ENCODE measurements at places on chromosomes 1 and 21.

GRCh38 chr1:82343381-82343780 is 542.6 kb downstream of the ADGRL2 start:
- no peak for DNase-seq

DNA sequence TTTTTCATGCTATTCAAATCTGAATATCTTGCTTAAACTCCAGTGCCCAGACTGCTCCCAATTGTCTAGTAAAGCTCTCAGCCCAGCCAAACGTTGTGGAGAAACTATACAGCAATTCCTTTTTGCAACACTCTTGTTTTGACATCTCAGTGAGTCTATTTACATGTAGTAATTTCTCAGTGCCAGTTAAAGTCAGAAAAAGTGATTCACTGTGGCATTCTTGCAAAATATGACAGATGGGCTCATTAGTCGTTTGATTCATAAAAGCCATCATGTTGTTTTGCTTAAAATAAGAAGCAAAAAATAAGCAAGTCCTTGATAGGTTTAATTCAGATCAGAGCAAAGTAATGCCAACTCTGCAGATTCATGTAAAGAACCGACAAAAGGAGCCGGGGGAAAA is 20.7 kb upstream of the TMPRSS15 start:
- no peak for DNase-seq

DNA sequence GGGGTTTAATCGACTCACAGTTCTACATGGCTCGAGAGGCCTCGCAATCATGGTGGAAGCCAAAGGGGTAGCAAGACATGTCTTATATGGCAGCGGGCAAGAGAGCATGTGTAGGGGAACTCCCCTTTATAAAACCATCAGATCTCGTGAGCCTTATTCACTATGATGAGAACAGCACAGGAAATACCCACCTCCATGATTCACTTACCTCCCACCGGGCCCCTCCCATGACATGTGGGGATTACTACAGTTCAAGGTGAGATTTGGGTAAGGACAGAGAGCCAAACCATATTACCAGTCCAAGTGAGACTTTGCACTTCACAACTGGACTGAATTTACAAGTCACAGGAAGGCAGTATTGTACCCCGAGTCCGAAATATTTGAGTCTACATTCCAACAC is 73.9 kb upstream of the ANGPTL1 start:
- DNase-seq: no peak

DNA sequence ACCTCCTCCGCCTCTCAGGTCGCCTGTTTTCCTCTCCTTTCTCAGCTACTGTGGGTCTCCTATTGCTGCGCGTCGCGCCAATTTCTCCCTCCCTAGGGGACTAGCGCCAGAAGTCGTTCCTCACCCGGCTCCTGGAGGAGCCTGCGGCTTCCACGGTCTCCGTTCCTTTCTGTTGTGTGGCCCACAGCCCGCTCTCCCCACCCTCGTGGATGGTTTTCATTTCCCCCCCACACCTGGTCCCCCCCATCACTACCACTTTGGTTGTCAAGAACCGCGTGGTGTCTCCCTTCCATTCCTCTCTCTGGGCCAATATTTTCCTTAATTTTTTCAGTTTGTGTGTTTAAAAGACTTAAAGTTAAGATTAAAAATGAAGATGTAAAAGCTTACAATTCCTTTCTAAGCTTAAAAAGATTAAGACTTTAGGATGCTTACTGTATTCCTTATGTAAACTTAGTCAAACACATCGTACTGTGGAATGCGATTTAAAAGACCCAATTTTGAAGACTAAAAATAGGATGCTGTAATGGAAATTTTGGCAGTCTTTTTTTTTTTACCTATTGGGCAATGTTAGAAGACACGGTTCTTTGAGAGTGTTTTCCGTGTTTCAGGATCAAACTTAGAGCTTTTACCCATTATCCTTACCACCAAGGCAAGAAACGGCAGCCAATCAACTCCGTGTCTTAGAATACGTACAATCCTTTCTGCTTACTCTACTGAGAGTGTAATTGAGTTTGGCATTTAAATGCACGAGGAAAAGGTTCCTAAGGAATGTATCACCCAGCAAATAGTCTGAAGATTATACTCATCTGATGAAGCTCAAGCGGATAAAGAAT is 773 bp downstream of the CNST start:
- peak; percentile 22 for DNase-seq

DNA sequence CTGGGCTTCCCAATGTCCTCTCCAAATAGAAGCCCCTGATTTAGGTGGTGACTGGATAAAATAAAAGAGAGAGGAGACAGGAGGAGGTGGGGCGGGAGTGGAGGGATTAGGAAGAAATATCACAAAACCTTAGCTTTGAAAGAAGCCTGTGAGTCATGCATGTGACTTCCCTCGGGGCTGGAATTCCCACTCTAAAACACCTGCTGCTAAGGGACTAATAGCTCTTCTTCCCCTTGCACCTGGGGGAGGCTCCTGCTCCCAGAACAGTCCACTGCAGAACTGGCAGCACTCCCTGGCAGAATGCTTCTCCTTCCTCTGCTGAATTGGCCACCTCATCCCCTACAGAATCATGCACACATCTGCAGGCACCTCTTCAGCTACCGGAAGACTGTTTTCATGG is 207.2 kb downstream of the ATG4C start:
- DNase-seq: no peak

DNA sequence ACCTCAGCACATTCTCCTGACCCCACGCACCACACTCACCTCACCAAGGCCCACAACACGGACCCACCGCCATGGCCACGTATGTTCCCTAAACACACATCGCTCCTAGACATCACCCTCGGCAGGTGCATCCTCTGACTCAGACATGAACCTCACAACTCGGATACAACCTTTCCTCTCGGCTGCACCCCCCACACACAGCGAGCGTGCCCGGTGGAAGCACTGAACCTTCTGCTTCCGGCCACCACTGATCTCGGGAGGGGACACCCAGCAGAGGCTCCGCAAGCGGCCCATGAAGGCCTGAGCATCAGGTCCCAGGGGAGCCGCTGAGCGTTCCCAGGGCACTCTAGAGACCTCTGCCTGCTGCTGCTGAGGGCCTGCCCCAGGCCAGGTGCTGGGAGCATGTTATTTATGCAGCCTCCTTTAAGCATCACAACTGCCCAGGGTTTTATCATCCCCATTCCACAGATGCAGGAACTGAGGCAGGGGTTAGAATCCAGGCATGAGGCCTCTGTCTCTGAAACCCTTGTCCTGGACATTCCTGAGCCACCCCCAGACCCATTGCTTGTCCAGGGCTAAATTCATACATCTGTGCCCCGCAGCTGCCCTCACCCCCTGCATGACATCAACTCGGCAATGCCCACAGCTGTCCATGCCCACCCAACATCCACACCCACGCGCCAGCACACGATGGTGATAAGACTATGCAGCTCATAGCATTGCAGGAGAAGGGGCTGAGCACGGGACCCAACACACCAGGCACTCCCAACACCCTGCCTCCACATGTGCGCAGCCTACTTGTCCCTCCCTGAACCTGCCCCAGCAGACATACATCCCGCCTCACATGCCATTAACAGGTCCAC is 27.0 kb downstream of the SDC3 start:
- no peak for DNase-seq

DNA sequence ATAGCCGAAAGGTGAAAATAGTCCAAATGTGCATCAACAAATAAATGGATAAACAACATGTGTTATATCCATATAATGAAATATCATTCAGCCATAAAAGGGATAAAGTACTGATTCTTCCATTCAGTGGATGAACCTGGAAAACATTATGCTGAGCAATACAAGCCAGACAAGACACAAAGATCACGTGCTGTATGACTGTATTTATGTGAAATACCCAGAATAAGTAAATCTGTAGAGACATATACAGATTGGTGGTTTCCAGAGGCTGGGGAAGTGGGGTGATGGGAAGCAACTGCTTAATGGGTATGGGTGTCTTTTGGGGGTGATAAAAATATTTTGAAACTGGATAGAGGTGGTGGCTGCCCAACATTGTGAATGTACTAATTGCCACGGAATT is 13.3 kb upstream of the GSTM4 start:
- no peak for DNase-seq

- no peak for DNase-seq
Measured at GRCh38 chr1:94551449-94551848, 9.9 kb upstream of the F3 start.

DNA sequence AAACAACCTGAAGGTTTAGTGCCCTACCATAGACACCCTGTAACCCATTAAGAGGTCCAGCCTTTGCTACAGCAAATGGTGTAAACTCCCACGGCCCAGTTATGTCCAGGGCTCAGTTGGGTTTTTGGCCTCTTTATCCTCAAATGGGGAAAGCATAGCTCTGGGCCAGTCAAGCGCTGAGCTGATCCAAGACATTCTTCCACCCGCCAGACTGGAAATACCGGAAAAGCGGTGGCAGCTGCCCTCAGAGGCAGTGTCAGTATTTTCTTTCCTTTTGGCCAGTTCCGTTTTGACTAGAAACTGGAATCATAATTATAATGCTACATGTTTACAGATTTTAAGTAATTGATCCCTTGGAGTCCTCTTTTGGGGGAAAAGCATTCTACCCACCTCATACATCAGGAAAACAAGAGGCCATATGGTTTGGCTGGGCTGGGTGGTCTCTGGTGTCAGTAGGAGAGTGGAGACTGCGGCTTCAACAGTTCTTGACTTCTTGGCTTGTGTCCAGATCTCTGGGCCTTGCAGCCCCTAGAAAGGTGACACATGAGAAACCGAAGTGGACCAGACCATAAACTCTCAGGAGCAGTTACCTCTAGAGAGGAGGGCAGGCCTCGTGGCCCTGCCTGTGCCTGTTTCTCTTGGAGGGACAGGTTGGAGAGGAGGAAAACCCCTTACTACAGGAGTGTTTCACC is 30.2 kb upstream of the CLDN14 start:
- no peak for DNase-seq

DNA sequence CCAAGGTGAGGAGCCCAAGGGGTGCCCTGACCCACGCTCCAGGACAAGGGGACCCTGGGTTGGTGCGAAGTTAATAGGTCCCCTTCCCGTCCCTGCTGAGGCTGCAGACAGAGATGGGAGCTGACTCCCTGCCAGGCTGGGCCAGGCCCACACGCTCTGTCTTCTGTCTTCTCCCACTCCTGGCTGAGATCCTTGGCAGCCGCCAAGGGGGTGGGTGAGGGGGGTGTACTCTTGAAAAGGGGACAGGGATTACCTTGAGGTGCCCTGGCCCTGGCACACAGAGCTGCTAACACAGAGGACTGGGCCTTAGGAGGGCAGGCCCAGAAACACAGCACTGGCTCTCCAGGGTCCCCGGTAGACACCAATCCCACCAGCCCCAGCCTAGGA is 11.0 kb upstream of the CTRC start:
- DNase-seq: no peak

GRCh38 chr1:157007306-157007705 is 38.2 kb downstream of the ARHGEF11 start:
- no peak for DNase-seq

- no peak for DNase-seq
Measured at GRCh38 chr1:61124078-61124477, 41.7 kb downstream of the NFIA start.

- no peak for DNase-seq
Measured at GRCh38 chr1:88239205-88239604, 444.9 kb upstream of the PKN2 start.

GRCh38 chr1:110616587-110616986 is 10.4 kb upstream of the KCNA2 start:
- no peak for DNase-seq

DNA sequence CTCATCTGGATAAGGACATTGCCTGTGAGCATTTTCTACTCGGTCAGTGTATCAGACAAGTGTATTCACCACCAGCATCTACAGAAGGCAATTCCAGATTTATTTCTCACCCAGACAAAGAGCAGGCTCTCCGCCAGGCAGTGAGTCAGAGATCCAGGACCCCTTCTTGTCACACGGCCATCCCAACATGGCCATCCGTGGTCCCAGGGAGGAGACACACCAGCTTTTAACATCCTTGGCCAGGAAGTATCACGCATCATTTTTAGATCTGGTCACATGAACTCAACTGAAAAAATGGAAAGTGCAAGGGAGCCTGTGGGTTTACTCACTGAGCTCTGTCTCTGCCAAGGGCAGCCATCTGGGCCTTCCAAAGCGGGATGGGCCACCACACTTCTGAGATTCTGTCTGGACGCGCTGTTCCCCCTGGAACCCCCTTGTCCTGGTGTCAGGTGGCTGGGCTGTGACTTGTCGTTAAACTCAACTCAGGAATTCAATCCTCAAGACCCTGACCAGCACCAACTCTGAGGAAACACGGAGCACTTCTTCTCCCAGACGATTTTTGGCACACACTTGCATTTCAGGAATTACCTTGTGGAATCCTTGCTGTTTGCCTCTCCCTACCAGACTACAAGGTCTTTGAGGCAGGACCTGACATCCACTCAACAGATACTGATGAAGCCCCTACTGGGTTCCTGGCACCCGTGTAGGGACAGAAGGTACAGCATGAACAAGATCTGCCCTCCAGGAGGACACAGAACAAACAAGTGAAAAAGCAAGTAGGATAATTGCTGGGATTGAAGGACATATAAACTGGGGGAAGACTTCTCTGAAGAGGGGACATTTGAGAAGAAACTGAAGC is 21.6 kb upstream of the CCSAP start:
- no peak for DNase-seq

- no peak for DNase-seq
Measured at GRCh38 chr1:9066945-9067807, 2.3 kb downstream of the SLC2A5 start.

DNA sequence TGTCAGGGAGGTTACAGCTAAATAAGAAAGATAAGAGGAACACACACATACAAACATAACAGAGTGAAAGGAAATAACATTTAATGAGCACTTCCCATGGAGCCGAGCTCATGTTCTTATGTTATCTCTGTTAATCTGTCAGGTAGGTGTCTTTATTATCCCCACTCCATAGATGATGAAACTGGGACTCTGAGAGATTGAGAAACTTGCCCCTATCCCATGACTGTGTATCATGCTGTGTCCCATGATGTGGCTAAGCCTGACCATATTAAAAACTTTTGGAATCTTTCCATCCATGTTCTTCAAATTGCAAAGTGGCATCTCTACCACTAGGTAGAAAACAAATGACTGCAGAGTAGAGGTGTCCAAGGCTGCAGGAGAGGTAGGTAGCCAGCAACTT is 285.2 kb upstream of the SGIP1 start:
- DNase-seq: no peak

DNA sequence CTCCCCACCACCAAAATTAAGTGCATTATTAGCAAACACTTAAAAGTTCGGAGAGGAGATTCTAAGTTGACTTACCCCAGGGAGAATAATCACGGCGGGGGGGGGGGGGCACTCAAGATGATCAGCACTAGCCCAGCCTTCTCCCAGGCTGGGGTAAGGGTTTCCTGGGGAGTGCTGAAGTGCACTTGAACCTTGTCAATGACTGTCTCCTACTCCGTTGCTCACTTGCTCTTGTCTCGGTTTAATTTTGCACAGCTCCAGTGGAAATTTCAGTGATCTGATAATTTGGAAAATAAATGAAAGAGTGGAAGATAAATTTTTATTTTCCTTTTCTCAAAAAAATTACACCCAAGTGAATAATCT is 59.2 kb downstream of the PBX1 start:
- no peak for DNase-seq
